Left lung (tissue), 14 donors: ENCODE measurements at places on chromosomes 12 and 14.

DNA sequence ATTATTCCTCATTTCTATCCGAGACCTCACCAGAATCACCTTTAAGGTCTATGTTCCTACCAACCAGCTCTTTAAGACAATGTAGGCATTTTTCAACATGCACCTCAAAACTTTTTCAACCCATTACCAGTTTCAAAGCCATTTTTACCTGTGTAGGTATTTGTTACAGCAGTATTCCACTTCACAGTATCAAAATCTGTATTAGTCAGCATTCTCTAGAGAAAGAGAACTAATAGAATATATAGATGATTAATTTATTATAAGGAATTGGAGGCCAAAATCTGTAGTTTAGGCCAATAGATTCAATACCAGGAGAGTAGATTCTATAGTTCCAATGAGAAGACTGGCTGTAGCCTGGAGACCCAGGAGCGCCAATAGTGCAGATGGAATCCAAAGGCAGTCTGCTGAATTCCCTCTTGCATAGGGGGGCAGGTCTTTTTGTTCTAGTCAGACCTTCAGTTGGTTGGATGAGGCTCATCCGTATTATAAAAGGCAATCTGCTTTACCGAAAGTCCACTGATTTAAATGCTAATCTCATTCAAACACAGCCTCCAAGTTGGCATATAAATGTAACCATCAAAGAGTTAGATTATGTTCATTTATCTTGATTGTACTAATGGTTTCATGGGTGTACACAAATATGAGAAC lies 151.6 kb upstream of the SYT1 start:
- no peak for DNase-seq

DNA sequence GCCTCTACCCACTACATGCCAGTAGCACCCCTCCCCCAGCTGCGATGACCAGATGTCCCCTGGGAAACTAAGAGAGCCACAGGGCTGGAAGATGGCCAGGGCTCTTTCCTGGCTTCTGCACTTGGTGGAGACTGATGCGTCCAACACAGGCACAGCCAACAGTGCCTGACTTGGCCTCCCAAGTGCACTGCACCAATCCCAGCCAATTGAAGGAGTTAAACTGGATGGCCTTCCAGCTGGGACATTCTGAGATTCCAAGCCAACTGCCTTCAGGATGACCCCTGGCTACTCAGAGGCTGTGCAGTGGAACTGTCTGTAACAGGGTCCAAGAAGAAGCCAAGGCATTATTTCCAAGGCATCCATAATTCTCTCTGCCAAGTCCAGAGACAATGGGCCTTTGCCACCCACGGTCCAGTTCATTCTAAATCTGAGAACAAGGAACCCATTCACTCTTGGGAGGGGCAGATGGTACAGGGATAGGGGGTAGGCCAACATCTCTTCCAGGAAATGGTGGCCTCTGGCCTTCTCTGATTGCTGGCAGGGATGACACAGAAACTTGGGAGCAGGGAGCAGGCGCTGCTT lies 35.2 kb downstream of the PRIMA1 start:
- DNase-seq, result no peak

- DNase-seq, result no peak
These were observed 250.2 kb downstream of the TRHDE start for GRCh38 chr12:72522411-72522810.

DNA sequence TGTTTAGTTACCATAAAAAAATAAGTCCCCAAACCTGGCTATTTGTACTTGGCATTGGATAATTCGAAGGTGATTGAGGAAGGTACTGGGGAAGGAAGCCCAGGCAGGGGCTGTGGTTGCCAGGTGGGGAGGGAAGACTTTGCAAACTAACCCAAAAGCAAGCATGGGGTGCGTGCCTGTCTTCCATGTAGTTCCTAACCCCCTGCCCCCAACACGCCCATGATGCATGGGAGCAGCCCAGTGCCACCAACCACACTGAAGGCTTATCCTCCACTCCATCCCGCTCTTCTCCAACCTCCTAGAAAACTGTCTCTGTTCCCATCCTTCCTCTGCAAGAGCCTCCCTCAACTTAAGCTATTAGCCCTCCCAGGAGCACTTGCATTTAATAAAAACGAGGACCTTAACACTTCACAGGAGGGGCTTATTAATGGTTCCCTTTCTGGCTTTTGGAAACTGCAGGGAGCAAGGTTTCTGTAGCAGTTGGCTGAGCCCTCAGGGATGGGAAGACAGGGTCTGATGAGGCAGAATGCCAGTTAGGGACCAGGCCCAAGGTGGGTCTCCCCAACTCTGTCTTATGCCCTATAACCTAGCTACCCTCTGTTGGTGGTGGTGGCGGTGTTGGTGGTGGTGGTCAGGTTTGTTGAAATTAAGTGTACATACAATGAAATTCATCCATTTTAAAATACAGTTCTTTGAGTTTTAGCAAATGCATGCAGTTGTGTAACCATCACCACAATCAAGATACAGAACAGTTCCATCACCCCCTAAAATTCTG lies 96.0 kb downstream of the ZFP36L1 start:
- DNase-seq, result no peak
